ENCODE measurements at places on chromosomes 12 and 14.

- no peak for DNase-seq
Observed at GRCh38 chr12:132601171-132601883, 9.1 kb downstream of the LRCOL1 start.

DNA sequence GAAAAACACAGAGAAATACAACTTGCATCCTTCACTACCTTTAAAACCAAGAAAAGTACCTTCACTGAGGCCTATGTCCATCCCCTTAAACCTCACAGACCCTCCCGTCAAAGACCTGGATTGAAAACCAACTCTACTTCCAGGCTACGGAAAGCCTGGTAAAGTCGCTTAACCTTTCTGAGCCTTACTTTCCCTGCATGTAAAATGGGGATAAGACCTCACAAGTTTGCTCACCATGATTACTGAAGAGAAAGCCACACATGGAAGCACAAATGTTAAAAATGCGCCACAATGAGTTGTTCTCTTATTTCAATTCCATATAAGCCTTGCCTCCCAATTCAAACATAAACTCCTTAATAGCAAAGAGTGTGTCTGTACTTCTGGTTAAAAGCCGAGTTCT, 8.4 kb downstream of the ACTN1 start:
- DNase-seq: no peak

DNA sequence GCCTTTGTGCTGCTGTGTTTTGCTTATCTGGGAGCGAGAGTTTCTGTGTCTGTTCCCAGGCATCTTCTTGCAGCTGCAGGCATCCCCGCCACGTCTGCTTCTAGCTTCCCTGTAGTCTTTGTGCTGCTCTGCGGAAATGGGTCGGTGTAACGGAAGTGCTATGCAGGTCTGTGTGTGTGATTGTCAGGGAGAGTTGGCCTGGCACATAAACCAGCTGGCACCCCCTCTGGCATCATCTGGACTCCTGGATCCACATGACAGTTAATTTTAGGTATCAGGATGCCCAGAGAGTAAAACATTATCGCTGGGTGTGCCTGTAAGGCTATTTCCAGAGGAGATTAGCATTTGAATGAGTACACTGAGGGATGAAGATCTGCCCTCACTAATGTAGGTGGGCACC, 9.4 kb upstream of the OASL start:
- DNase-seq: no peak

DNA sequence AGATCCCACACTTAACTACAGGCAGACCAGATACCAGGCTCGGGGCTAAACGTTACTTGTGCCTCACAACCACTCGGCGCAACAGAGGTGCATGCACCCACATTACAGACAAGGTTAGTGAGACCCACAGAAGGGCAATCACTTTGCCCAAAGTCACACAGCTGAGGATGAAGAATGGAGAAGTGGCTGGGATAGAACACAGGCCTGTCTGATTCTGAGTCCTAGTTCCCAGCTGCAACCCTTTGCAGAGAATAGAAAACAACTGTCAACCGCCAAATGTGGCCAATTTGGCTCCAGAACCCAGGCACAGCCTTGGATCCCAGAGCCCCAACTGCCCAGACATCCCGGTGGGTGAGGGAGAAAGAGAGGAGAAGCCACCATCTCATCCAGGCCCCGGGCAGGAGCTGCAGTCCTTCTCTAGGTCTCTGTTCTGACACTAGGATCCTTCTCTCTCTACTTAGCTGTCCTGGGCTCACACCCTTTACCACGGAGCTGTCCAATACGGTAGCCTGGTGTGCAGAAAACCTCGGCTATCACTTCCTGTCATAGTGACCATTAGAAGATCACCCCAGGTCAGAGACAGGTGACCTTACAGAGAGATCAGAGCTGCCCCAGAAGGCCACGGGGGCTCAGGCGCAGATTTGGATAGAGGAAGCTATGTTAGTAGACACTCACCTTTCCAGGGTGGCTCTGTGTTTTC, 59.1 kb downstream of the FAM222A start:
- no peak for DNase-seq

- no peak for DNase-seq
Observed at GRCh38 chr12:42281844-42282243, 43.8 kb upstream of the YAF2 start.

GRCh38 chr14:92951912-92952471, 29.0 kb downstream of the CHGA start:
- DNase-seq: no peak

DNA sequence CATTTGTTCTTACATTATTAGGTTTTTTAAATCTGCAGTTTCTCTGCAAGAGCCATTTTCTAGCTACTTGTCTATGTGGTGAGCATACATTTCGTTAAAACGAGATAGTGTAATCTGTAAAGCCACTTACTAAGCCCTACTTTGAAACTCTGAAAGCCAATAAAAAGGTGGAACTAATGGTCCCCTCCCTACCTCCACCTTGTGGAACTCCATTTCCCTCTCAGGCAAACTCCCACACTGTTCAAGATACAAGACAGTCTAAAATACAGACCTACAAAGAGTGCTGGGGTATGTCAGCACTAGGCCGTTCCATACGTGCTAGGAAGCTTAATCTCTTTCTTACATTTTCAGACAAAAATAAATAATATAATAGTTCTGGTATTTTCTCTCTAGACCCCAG, 74.1 kb downstream of the DUSP6 start:
- DNase-seq: no peak

DNA sequence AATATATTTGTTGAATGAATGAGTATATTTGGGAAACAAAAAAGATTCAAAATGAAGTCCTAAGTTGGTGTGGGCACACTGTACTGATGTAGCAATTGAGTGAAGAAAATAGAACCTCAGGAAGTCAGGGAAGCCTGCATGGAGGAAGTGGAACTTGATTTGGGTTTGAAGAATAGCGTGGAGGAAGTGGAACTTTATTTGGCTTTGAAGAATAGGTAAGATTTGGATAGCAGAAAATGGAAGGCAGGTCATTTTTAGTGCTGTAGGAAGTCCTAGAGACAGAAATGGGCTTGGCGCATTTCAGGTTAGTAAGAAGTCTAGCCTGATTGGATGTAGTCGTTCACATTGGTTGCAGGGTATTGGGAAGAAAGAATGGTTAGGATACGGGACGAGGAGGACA, 5.4 kb downstream of the C12orf75 start:
- DNase-seq: no peak

DNA sequence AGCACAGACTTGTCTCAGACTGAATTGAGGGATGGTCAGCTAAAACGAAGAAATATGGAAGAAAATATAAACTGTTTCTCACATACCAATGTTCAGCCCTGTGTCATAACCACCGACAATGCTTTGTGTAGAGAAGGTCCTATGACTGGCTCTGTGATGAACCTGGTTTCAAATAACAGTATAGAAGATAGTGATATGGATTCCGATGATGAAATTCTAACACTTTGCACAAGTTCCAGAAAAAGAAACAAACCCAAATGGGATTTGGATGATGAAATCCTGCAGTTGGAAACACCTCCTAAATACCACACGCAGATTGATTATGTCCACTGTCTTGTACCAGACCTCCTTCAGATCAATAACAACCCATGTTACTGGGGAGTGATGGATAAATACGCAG, 7.9 kb upstream of the MAPK1IP1L start:
- no peak for DNase-seq

GRCh38 chr14:74333909-74334308, 14.4 kb upstream of the VRTN start:
- DNase-seq: peak; percentile 62

- DNase-seq: peak; percentile 21
Observed at GRCh38 chr12:83826112-83826511, 1086.5 kb downstream of the SLC6A15 start.

GRCh38 chr12:52622349-52622748, 4.0 kb upstream of the KRT73 start:
- DNase-seq: no peak

GRCh38 chr12:12776261-12776660, 9.2 kb upstream of the APOLD1 start:
- no peak for DNase-seq

DNA sequence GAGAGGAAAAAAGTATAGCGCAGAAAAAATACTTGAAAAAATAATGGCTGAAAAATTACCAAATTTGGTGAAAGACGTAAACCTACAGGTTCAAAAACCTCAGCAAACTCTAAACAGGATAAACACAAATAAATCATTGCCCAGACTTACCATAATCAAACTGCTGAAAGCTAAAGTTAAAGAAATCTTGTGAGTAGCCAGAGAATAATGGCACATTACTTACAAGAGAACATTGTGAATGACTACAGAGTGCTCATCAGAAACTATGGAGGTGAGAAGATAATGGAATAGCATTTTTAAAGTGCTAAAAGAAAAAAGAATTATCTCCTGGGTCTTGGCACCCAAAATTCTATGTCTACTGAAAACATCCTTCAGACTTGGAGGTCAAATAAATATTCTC, 36.0 kb downstream of the ATF1 start:
- DNase-seq: no peak

- DNase-seq: no peak
Observed at GRCh38 chr12:3752096-3752709, 706 bp downstream of the CRACR2A start.

- no peak for DNase-seq
Observed at GRCh38 chr12:91603060-91603459, 420.4 kb upstream of the DCN start.

DNA sequence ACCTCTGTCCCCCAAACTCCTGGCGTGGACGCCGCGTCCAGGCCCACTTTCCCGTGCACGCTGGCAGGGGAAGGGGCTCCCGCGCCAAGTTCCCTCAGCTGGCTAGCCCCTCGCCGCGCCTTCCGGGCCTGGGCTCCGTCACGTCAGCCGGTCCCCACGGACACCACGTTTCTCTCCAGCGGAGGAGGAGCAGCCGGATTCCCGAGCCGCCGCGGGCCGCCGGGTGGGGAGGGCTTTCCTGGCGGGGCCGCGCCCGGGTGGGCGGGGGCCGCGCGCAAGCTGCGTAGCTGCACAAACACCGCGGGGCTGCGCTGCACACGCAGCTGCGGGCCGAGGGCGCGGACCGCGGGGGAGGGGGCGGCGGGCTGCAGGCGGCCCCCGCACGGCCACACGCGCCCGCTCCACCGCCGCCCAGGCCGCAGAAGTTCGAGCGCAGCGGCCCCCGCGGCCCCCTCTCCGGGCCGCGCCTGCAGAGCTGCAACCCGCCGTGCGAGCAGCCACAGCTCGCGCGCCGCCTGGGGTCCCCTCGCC, 45.1 kb upstream of the PNMA1 start:
- no peak for DNase-seq

- no peak for DNase-seq
Observed at GRCh38 chr14:105061428-105062047, 3.7 kb downstream of the GPR132 start.

DNA sequence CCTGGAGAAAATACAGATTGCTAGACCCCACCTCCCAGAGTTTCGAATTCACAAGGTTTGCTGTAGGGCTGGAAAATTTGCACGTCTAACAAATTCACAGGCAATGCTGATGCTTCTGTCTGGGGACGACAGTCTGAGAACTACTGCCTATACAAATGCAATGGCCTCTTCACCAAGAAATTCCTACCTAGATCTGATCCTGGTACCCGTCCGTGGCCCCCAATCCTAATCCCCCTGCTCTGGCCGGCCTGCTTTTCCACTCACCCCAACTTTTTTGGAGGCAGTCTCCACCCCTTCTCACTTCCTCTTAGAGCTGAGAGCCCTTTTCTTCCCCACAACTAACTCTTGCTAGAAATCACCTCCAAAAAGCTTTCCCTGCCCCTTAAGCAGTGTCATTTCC, 3.1 kb upstream of the SSH1 start:
- DNase-seq: no peak

DNA sequence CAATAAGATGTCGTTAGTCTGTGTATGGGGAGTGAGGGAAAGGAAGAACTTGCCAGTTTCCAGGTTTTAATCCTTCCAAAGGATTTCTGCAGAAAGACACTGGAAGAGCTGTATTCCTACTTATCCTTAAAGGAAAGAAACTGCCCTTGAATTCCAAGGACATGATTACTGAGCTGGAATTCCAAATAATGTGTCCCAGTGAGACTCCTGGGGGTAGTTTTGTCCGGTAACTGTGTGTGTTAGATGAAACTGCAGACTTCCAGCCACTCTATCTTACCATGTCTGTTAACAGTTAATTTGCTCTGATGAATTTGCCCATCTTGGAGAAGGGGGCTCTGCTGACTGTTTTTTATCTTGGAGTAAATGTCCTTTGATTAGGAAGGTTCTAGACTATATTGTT, 33.0 kb downstream of the CKB start:
- no peak for DNase-seq

GRCh38 chr12:65306366-65307168, 28.1 kb downstream of the MSRB3 start:
- DNase-seq: no peak

DNA sequence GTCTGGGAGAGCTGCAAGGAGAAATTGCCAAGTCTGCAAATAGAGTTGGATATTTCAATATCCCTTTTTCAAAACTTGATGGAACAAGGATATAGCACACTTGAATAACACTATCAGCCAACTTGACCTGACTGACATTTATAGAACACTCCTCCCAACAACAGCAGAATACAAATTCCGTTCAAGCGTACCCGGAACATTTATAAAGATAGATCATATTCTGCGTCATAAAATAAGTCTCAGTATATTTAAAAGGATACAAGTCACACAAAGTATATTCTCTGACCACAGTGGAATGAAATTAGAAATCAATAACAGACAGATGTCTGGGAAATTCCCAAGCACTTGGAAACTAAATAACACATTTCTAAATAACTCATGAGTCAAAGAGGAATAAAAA, 29.0 kb upstream of the MEG3 start:
- DNase-seq: no peak

GRCh38 chr12:122085591-122085990, 7.0 kb downstream of the MLXIP start:
- DNase-seq: no peak

DNA sequence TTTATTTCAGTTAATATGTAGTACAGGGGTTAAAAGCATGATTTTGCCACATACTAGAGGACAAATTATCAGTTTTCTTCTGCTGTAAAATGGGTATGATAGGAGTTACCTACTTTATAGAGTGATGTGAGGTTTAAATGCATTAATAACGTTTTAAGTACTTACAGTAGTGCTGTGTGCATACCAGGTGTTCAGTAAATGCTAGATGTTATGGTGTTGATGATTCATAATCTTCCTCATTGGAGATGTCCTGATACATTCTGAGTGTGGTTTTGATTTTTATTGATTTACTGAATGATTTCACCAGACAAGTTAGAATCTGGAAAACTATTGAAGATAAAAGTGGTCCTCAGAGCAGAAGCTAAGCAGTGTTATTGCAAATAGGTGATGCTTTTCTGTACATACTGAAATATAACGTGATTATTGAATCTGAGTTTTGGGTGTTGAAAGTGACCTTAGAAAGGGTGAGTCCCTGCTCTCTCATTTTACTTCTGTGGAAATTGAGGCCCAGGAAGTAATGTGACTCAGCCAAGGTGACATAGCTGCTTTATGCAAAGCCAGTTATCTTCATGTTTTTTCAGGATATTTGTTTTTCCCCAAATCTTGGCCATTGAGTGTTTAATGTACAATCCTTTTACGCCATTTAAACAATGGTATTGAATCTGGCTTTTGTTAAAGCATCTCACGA, 54.7 kb downstream of the VRK1 start:
- no peak for DNase-seq

DNA sequence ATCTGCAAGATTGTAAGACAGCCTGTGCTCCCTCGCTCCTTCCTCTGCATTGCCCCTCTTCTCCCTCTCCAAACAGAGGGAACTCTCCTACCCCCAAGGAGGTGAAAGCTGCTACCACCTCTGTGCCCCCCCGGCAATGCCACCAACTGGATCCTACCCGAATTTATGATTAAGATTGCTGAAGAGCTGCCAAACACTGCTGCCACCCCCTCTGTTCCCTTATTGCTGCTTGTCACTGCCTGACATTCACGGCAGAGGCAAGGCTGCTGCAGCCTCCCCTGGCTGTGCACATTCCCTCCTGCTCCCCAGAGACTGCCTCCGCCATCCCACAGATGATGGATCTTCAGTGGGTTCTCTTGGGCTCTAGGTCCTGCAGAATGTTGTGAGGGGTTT, 37.4 kb downstream of the DAD1 start:
- no peak for DNase-seq
